ENCODE measurements at places on chromosomes 5 and 9.

GRCh38 chr5:143892271-143892670, 80.3 kb downstream of the HMHB1 start:
- no peak for DNase-seq

GRCh38 chr5:128446-128845, 36.5 kb downstream of the PLEKHG4B start:
- DNase-seq: no peak

DNA sequence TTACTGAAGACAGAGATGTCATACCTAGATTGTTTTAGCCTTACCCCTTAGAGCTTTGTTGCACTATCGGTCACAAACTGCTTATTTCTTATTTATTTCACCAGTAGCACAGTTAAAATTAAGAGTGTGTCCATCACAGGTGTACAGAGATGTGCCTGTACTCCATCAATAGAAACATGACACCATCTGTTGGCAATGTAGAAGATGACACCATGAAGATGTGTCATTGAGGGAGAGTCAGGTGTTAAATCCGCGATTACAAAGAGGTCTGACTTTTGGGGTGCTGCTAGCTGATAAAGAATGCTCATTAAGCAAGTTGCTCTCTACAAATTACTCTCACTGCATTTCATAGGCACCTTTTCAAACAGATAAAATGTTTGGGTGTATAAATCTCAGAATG, 164.4 kb downstream of the SMARCA2 start:
- no peak for DNase-seq

DNA sequence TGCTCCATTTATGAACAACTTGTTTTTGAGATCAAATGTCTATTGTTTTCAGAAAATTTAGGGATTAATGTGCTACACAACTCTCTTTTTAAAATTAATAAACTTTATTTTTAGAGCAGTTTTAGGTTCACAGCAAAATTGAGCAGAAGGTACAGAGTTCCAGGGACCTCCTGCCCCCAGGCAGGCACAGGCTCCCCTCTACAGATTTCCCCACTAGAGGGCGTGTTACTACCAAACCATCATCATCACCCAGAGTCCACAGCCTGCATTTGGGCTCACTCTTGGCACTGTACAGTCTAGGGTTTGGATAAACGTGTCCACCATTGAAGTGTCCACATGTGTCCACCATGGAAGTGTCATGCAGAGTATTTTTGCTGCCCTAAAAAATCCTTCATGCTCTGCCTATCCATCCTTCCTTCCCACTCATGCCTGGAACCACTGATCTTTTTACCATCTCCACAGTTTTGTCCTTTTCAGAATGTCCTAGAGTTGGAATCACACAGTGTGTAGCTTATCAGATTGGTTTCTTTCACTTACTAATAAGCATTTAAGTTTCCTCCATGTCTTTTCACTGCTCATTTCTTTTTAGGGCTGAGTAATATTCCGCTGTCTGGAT, 61.7 kb downstream of the MRPL36 start:
- peak; percentile 74 for DNase-seq

DNA sequence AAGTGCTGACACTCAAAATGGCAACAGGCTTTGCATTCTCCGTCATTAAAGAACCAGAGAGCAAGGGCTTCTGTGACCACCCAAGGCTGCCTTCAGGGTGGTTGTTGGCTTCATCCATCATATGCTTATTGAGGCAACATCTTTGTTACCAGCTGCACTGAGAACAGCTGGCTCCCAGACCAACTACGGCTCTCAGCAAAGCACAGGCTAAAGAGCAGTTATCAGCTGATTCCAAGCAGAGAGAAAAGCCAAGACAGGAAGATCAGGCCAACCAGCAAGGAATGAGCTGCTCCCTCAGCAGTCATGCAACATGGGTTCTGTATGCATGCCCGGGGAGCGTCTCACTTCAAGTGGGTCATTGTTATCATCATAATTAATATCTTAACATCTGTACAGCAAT, 358.9 kb downstream of the ACTL7B start:
- no peak for DNase-seq

GRCh38 chr9:87640385-87640795, 85.5 kb upstream of the CTSL start:
- DNase-seq: no peak

- DNase-seq: no peak
Observed at GRCh38 chr5:165881259-165881658, 2375.8 kb downstream of the MAT2B start.

- no peak for DNase-seq
Observed at GRCh38 chr9:34715639-34716215, 5.8 kb upstream of the CCL21 start.

DNA sequence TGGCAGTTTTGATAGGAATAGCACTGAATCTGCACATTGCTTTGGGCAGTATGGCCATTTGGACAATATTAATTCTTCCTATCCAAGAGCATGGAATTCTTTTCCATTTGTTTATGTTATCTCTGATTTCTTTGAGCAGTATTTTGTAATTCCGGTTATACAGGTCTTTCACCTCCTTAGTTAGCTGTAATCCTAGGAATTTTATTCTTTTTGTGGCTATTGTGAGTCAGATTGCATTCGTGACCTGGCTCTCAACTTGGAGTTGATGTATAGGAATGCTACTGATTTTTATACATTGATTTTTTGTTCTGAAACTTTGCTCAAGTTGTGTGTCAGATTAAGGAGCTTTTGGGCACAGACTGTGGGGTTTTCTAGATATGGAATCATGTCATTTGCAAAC, 24.0 kb downstream of the TMEM161B start:
- DNase-seq: no peak

GRCh38 chr5:77379558-77380061, 112.5 kb downstream of the WDR41 start:
- DNase-seq: no peak

DNA sequence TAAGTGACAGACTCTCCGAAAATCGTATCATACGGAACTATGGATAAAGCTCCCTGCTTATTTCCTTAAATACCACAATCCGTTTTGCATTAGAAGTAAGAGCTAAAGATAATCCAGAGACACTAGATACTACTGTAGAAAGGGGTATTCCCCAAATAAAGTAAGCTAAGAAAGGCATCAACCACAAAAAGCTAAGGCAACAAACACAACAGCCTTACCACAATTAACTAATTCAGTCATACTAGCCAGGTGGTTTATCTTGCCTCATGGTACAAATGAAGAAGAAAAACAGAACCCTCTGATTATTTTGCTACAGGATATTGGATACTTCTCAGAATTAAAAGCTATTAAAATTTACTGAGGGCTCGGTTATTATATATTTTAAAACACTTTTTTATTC, 14.1 kb downstream of the ERP44 start:
- no peak for DNase-seq

GRCh38 chr5:175478008-175478383, 364 bp upstream of the SFXN1 start:
- DNase-seq: no peak

DNA sequence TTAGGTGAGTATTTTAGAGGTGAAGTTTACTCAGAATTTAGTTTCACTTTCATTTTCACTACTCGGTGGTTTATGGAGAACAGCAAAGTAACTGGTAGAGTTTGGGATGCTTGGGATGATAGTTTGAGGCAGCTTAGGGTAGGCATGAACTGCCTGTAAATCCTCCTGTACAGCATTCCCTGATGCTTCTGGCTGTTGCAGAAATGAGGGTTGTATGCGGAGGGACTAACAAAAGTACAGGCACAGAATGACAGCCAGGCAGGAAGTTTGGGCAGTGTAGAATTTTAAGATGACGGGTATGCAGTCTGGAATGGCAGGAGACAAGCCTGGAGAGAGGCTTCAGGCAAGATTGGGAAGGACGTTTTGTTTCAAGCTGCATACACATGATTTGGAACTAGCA, 48.0 kb upstream of the FAM120AOS start:
- no peak for DNase-seq

- DNase-seq: no peak
Observed at GRCh38 chr5:62315376-62316175, 9.6 kb downstream of the KIF2A start.

- no peak for DNase-seq
Observed at GRCh38 chr5:156927545-156927944, 35.5 kb downstream of the TIMD4 start.

DNA sequence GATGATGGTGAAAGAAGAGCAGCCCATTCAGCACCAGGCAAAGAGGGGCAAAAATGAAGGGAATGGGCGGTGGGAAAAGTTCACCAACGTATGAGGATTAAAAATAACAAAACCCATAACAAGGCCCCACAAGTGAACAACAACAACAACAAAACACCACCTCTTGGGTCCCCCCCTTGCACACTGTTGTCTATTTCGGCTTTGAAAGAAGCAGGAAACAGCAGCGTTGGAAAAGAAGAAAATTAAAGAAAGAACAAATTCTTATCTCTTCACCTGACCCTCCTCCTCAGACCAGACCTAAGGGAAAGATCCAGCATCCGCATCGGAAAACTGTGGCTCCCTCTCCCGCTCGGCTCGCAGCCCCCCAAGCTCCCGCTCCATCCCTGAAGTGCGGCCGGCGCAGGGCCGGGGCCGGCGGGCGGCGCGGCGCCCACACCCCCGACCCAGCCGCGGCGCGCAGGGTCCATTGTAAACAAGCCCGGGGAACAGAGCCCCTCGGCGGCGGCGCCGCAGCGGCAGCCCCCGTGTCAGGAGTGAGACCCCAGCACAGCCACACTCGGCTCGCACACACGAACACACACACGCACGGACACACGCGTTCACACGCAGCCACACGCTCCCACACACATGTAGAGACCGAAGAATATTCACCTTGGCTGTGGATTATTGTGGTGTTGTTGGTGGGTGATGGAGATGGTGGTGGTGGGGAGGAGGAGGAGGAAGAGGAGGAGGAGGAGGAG, 535 bp downstream of the RFX3 start:
- no peak for DNase-seq

DNA sequence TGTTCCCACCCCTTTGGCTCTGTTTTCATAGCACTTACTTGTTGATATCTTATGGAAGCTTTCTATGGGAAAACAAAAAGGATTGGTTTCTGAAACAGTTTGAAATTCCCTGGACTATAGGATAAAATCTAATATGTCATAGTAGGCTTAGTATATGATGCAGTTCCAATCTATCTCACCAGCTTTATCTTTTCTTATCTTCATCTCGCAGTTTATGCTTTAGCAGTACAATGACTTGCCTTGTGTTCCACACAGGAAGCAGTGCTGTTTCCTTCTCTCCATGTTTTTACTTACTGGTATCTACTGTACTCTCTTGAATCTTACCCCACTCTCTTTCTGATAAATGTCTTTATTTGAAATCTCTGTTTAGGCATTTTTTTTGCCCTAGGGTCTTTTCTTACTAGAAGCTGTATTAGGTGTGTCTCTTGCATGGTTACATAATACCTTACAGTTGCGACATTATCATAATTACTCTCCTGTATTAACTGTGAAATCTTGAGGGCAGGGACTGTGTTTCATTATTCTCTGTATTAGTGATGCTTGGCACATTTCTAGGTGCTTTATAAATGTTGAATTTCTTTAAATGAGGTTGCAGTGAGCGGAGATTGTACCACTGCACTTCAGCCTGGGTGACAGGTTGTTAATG, 76.3 kb downstream of the FOCAD start:
- DNase-seq: no peak

DNA sequence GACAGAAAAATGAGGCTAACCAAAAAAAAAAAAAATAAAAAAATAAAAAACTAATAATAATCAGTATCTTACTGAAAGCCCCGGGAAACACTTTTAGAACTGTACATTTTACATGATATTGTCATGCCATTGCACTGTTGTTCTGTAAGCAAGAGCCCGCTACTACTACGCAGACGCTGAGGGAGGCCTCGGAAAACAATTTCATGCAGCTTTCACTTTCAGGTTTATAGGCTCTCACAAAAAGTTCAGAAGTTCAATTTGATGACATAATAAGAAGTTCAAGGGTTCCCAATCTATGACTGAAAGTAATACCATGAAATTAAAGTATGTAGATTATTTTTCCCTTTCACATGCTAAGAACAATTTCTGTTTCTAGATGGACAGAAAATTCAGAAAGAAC, 318.3 kb upstream of the ITGA1 start:
- DNase-seq: no peak

All from NCI-H748 treated with DMSO at 0.1 percent for 48 hours (cell line).